ENCODE measurements at places on chromosomes 1 and 21.

- no peak for DNase-seq
These were observed 131.9 kb upstream of the B3GALT2 start for GRCh38 chr1:193318347-193318746.

DNA sequence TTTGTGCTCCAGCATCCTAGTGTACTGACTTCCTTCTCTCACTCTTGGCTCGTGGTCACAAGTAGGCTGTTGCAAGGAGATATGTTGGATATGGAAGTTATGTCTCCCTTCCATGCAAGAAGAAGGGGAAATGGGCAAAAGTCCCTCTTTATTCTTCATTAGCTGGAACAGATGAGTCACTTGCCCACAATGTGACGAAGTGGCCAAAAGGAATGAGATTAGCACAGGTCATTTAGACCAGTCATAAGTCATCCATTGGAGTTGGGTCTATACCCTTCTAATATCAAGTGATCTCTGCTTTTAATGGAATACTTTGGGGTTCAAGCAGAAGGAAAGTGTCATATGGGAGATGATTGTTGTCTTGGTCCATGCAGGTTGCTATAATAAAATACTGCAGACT lies 91.2 kb upstream of the NGF start:
- no peak for DNase-seq

DNA sequence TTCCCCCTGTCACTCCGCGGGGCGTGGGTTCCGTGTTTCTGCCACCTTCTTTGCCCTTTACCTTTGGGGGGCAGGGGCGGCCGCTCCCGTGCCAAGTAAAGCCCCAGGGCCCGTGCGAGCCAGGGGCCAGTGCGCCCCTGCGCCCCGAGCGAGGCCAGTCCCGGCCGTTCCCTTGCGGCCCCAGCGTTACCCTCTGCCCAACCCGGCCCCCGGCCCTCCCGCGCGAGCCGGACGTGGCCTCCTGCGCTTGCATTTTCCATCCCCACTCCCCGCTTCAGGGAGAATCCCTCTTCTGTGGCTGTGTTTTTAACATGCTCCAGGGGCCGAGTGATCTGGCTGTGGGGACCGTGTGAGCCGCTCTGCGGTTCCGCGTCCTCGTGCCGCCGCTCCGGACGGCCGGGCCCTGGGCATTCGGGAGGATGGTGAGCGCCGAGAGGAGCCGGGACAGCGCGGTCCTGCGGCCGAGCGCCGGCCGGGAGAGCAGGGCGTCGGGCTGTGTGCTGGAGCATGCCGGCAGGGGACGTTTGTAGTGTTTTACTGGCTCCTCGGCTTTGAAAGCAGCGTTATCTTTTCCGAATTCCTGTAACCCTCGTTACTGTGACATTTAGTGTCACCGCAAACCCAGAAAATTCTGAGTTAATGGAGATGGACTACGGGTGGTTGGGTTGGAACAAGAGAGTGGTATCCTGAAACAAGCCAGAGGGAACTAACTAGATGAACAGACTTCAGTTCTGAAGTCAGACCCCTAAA lies 1.0 kb downstream of the GALNT2 start:
- DNase-seq = no peak

DNA sequence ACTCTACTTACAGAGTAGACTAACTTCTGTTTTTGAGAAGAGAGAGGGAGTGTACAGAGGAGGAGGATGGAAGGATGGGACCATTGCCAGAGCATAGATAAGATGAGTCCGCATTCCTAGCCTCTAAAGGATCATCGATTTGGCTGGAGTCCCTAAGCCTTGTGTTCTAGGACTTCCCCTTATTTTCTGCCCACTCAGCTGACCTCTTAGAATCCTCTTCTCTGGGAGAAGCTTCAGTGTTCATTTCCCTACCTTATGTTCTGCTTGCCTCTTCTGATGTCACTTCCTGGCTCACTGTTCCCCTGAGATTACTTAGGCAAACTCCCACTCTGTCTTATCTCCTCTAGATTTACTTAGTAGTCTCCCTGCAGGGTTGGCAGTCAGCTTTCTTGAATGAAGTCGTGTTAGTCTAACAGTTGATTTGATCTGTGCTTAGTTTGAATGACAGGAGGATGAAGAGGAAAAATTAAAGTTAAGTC lies 156.7 kb downstream of the SYT2 start:
- DNase-seq = no peak

DNA sequence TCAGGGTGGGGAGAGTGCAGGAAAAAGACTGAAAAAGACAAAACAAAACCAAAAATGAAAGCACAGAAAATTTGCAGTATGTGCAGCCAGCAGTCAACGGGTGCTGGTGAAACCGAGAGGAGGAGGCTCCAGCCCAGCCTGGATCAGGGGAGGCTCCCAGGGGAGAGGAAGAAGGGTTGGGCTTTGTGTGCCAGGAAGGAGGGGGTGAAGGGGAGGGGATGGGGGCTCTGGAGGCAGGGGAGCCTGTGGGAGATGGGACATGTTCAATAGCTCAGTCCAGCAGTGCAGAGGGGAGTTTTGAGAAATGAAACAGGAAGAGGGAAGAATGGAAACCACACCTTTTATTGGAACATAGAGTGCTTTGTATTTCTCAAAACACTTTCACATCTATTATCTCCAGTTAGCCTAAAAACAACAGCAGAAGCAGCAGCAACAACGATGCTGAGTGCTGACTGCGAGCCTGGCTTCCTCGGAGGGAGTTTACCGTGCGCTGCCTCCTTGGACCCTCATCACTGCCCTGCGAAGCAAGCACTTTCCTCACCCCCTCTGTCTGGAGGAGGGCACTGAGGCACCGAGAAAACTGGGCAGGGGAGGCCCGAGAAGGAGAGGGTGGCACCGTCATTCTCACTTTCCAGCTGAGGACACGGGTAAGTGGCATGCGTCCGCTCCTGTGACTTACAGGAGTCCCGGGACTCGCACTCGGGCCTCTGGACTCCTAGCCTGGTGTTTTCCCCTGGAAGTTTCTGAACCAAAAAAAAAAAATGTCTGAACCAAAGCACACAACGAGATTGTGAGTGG lies 62.9 kb downstream of the MDM4 start:
- DNase-seq = no peak

Data from HTR-8/SVneo (cell line).